ENCODE measurements at places on chromosomes 11 and 22.

- peak; percentile 10 for DNase-seq
Observed at GRCh38 chr11:72635933-72636332, 38.3 kb downstream of the PDE2A start.

DNA sequence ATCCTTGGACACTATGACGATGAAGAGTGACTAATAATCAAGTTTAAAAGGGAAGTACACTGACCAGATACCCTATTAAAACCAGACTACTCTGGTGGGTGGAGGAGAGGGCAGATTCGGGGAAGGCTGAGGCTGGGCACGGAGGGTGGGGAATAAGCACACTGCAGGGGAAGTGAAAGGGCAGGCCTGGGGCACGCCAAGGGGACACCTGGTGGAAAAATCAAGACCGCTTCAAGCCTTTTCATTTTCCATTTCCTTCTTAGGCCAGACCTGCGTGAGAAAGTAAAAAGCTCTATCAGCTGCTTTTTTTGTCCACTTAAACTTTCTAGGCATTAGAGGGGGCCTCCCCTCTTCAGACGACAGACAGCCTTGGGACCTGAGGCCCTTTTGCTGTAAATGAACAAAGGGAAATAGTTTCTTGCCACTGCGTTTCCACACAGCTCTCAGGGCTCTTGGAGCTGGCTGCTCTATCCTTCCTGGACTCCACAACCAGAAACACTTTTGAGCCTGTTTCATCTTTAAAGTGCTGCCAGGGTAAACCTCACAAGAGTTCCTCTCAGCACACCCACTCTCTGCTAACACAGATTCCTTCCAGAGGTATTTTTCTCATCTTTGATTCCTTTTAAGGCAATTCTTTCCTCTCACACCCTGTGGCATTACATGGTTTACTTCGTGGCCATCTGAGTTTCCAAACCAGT, 25.0 kb upstream of the SERPIND1 start:
- DNase-seq: no peak

DNA sequence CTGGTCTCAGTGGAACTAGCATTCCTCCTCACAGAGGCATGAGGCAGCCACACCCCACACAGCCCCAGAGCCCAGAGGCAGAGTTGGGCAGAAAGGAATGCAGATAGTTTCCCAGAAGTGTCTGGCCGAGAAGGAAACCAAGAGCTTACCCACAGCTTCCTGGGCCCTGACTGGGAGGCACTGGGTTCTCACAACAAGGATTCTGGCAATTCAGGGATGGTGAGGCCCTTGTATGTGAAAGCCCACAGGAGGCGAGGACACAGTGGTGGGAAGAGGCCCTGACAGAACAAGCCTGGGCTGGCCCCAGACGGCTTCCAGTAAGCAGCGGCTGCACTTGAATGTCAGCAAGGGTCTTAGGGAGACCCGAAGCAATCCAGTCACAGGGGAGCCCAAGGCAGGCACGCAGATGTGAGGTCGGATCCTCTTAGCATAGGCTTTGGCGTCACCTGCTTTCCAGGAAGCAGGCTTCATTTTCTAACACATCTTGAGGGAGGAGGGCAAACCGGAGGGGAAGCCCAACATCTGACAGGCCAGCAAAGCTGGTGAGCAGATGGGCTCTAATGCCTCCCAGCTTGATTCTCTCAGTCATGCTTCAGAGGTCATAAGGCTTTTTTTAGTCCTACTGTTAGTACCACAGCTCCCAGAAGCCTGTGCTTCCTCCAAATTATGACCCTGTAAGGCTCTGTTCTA, 78.3 kb upstream of the AKIP1 start:
- DNase-seq: peak; percentile 92

DNA sequence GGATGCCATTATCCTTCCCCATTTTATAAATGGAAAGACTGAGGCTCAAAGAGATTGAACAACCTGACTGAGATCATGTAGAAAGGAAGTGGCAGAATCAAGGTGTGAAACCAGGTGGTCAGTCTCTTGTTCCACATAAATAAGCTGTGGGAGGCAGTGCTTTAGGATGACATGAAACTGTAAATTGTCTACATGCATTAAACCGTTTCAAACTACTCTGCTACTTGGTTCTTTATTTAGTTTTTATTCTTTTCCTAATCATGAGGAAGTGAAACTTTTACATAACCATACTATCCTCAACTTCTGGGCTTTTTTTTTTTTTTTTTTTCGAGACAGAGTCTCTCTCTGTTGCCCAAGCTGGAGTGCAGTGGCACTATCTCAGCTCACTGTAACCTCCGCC, 34.9 kb downstream of the CADM1 start:
- DNase-seq: no peak

DNA sequence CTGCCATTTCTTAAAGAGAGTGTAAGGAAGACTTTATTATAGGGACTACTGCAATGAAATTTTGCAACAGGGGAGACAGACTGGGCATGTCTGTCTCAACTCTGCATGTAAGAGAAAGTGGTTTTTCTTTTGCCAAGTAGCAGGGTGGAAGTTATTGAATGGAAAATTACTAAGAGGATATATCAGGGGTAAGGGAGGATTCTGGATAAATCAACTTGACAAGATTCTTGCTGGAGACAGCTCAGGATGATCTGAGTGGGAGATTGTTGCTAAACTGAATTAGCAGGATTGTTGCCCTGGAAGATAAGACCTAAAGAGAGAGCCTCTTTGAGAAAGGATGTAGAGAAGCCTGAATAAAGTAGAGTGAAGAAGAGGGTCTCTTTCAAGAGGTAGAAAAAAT, 145.8 kb downstream of the LUZP2 start:
- no peak for DNase-seq

DNA sequence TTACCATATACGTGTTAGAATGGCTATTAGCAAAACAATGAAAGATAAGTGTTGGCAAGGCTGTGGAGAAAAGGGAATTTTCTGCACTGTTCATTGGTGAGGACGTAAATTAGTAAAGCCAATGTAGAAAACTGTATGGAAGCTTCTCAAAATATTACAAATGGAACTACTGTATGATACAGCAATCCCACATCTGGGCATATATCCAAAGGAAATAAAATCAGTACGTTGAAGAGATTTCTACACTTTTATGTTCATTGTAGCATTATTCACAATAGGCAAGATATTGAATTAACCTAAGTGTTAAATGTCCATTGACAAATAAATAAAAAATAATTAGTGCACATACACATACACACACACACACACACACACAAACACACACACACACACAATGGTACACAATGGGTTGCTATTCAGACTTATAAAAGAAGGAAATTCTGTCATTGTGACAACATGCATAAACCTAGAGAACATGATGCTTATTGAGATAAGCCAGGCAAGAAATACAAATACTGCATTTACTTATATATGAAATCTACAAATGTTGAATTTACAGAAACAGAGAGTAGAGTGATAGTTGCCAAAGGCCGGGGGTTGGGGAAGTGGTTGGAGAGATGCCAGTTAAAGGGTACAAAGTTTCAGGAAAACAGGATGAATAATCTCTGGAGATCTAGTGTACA, 565.8 kb upstream of the LRRC4C start:
- DNase-seq: peak; percentile 61

- DNase-seq: no peak
Observed at GRCh38 chr22:50085211-50085972, at the start of gene MLC1. Gene MLC1, minus strand, starts transcription at chr22:50085426. Its CDS starts 524 bp downstream, at chr22:50084902.

- no peak for DNase-seq
Observed at GRCh38 chr11:64476881-64477280, 114.1 kb upstream of the SLC22A12 start.

DNA sequence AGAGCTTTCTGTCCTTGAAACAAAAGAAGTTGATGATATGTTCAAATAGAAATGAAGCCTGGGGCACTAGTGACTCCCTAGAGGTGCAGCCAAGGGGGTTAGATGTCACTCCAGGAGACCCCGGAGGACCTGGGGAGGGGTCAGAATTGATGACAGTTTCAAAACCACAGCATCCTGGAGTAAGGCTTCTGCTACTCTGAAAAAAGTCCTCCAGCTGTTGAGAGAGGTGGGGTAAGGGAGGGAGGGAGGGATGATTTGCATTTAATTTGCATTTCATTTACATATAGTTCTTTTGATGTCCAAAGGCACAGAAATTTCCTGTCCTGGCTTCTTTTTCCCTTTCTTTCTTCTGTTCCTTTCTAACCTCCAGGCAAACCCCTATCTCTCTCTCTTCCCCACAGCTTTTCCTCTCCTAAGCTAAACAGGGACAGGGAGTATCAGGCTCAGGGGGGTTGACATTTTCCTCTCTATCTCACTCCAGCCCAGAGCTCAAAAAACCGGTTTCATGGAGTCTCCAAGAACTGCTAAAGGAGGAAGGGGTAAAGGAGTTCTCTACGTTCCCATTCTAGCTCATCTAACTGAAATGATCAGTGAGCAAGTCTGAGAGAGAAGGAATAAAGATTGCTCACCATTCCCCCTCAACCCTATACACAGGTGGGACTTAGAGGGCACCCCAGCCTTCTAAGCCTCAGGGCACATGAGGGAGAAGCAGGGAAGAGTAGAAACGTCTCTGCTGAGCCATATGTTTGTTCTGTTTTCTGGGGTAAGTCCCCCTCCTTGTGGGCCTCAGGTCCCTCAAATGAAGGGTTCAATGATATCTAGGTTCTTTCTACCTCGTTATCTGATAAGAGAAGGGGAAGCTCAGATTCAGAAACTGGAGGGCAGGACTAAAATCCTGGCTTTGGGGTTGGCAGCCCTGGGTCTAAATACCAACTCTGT, 3.5 kb upstream of the POU2F3 start:
- peak; percentile 35 for DNase-seq

- no peak for DNase-seq
Observed at GRCh38 chr11:6656936-6657335, 1.3 kb upstream of the DCHS1 start.

GRCh38 chr22:36267896-36268485, 15.1 kb downstream of the APOL1 start:
- DNase-seq: no peak

GRCh38 chr11:72446929-72447769, 12.8 kb upstream of the CLPB start:
- peak; percentile 71 for DNase-seq

GRCh38 chr11:126405906-126406305, 50.4 kb downstream of the ST3GAL4 start:
- no peak for DNase-seq

- no peak for DNase-seq
Observed at GRCh38 chr11:129930743-129931142, 35.4 kb upstream of the NFRKB start.

GRCh38 chr11:106399076-106399511, 321.6 kb downstream of the AASDHPPT start:
- peak; percentile 99 for DNase-seq

- DNase-seq: no peak
Observed at GRCh38 chr22:50303848-50304527, 3.5 kb downstream of the PLXNB2 start.

DNA sequence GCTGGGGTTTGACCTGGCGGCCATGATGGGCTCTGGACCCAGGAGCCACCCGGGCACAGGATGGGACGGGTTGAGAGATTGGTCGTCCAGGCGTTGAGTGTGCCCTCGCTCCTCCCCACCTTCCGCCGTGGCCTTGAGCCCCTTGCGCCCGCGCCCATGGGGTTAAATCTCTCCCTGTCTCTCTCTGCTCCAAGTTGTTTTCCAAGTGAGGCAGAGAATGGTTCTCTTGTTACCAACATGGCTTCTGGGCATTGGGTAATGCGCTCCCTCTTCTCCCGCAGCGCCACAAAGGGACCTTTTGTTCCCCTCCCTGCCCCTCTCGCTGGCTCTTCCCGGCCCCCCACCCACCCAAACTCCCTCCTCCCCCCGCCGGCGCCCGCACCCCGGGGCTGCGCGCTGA, 18.8 kb upstream of the PICK1 start:
- no peak for DNase-seq

DNA sequence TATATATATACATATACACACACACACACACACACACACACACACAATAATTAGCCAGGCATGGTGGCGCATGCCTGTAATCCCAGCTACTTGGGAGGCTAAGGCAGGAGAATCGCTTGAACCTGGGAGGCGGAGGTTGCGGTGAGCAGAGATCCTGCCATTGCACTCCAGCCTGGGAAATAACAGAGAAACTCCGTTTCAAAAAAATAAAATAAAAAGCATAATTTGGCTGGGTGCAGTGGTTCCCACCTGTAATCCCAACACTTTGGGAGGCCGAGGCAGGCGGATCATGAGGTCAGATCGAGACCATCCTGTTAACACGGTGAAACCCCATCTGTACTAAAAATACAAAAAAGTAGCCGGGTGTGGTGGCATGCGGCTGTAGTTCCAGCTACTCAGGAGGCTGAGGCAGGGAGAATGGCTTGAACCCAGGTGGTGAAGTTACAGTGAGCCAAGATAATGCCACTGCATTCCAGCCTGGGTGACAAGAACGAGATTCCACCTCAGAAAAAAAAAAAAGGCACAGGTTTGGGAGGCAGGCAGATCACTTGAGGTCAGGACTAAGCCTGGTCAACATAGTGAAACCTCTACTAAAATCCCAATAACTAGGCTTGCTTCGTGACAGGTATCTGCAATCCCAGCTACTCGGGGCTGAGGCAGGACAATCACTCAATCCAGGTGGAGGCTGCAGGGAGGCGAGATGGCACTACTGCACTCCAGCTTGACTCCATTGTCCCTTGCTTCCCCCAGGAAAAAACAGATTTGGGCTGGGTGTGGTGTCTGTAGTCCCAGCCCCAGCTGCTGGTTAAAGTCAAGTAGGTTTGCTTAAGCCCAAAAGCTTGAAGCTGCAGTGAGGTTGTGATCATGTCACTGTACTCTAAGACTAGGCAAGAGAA, 11.8 kb upstream of the WDR74 start:
- no peak for DNase-seq

- DNase-seq: no peak
Observed at GRCh38 chr22:38762551-38762983, 6.8 kb upstream of the SUN2 start.

GRCh38 chr11:43579171-43579918, 101.2 kb upstream of the HSD17B12 start:
- peak; percentile 15 for DNase-seq

- no peak for DNase-seq
Observed at GRCh38 chr22:23284504-23285033, 104.3 kb downstream of the BCR start.

DNA sequence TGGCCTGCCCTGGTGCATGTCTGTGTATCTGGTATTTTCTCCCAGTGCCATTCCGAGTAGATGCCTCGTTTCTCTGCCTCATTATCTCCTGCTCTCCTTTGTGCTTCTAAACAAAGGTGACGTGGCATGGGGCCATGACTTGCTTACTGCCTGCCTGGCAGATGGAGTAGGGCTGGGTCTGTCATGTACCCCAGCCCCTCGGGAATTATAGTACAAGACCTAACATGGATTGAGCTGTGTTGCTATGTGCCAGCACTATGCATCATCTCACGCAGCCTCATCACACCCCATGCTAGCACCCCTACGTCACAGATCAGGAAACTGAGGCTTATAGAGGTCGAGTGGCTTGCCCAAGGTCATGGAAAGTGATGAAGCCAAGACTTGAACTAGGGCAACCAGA, 88.1 kb downstream of the GALNT18 start:
- DNase-seq: no peak
